T-helper 9 cell (primary cell): ENCODE measurements at places on chromosomes 2 and 18.

DNA sequence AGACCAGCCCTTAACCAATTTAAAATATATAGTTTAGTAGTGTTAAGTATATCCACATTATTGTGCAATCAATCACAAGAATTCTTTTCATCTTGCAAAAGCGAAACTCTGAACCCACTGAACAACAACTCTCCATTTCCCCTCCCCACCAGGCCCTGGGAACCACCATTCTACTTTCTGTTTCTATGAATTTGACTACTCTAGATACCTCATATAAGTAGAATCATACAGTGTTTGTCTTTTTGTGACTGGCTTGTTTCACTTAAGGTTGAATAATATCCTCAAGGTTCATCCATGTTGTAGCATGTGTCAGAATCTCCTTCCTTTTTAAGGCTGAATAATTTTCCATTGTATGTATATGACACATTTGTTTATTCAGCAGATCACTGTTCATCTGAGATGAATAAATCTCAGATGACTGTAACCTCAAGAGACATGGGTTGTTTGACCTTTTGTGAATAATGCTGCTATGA is 8.1 kb upstream of the SOS1 start:
- DNase-seq: no peak

DNA sequence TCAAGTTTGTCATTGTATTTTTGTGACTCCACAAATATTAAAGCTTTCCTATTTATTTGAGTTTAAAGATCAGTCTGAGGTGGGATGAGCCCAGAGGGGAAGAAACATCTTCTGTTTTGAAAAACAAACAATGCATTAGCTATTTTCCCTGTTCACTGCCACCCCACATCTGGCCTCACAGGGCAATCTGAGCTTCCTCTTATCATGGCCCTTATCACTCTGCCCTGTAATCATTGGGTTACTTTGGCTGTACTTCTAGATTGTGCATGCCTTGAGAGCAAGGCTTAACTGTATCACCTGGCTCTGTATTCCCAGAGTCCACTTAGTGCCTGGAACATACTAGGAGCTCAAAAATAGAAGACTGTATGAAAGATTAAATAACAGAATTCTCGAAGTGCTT is 241.6 kb upstream of the NT5C1B start:
- DNase-seq: no peak

GRCh38 chr2:80403081-80403480 is 98.5 kb upstream of the LRRTM1 start:
- no peak for DNase-seq

DNA sequence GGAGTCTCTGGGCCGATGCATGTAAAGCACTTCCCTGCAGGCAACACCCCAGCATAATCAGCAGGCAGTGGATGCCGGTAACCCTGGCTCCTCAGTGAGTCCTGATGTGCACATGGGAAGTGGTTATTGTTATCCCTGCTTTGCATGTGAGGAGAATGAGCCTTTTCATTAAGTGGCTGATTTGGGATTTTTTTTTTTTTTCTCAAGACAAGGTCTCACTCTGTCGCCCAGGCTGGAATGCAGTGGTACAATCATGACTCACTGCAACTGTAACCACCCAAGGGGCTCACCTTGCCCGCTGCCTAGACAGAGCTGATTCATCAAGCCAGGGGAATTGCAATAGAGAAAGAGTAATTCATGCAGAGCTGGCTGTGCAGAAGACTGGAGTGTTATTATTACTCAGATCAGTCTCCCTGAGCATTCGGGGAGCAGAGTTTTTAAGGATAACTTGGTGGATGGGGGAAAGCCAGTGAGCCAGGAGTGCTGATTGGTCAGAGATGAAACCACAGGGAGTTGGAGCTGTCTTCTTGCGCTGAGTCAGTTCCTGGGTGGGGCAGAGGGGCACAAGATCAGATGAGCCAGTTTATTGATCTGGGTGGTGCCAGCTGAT is 95.4 kb downstream of the SOCS6 start:
- DNase-seq: no peak

- no peak for DNase-seq
These were observed 133.4 kb downstream of the INSIG2 start for GRCh38 chr2:118221536-118222272.

- no peak for DNase-seq
These were observed 134.1 kb upstream of the LGALSL start for GRCh38 chr2:64319896-64320295.

DNA sequence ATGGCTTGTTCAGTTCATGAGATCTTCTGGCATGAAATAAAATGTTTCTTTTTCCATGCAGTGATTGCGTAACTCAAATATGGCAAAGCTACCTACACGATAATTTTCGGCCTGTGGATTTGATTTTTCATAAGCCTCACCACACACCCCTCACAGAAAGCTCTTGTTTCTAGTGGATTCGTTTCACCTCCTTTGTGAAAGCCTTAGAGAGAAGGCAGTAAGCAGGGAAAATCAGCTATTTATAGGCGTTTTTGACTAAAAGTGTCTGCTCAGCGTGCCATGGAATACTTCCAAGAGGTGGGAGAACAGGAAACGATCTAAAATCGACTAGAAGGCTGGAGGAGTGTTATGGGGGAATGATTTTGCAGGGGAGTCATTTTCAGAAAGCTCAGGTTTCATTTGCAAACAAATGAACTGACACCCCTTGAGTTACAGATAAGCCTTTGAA is 417.9 kb downstream of the TGIF1 start:
- DNase-seq: no peak

DNA sequence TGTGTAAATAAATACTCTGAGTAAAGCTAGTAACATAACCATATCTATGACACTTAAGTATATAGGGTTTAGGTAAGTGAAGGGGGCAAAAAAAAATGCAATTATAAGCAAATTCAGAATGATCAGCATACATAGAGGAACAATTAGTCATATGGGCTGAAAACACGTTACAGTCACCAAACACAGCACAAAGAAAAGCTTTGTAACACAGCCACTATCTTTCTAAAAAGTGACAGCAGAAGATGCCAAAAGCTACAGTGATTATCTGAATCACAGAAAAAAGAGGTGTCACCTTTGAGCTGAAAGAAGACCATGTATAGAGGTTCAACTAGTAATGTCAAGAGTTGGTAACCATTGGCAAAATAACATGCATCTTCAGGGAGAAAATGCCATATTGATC is 115.5 kb downstream of the ERBB4 start:
- no peak for DNase-seq

GRCh38 chr18:25298853-25299274 is 53.1 kb downstream of the ZNF521 start:
- no peak for DNase-seq

DNA sequence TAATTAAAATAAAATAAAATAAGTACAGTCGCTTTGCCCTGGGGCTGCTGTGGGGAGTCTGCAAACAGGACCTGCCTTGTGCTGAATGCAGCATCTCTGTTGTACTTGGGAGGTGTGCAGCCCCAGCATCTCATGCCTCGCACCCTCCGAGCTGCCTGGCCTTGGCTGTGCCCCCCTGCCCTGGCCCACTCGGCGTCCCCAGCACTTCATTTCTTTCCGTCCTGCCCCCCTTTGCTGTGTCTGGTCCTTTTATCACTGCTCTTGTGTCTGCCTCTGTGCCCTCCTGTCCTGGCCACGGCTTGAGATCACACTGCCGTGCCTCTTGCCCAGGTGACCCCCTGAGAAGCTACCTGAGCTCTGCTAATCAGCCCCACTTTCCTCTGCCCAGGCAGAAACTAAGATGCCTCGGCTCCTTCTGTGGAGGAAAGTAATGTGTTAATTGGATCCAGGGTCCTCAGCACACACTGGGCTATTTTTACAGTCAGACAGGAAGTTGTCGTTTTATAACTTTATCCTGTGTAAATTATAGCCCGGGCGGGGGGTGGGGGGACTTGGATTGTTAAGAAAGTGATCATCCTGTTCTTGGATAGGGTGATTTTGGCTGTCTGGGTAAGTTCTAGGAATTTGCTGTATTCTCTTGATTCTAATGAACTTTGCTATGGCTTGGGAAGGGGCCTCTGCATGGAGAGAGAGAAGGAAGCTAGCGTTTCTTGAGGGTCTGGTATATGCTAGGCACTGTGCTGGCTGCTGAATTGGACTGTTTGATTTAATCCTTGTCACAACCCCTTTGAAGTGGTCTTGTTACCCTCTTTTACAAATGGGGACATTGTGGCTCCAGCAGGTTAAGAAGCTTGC is 69.4 kb downstream of the AGAP1 start:
- DNase-seq: no peak

DNA sequence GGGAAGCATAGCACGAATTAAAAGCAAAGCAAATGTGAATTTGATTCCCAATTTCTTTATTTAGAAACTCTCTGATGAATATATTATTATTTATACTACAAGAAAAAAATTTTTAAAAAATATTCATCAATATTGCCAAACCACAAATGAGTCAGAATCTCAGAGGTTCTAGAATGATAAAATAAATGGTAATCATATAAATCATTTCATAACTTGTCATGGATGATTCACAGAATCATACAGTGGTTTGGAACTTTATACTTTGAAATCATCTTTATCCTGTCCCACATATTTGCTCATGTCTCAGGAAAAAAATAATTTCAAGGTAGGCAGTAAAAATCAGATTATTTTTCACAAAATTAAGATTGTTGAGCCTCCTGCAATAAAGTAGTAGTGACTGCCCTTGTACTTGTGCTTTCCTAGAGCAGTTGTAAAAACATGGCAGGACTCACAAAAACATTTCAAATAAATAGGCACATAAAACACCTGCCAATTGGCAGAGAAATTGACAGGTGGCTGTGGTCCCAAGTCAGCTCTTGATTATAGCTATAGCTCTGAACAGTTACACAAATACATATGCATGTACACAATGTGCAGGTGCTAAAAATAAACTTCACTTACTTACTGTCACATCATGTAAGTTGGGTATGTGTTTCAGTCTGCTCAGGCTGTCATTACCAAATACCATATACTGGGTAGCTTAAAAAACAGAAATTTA is 273.9 kb upstream of the SESTD1 start:
- DNase-seq: no peak

DNA sequence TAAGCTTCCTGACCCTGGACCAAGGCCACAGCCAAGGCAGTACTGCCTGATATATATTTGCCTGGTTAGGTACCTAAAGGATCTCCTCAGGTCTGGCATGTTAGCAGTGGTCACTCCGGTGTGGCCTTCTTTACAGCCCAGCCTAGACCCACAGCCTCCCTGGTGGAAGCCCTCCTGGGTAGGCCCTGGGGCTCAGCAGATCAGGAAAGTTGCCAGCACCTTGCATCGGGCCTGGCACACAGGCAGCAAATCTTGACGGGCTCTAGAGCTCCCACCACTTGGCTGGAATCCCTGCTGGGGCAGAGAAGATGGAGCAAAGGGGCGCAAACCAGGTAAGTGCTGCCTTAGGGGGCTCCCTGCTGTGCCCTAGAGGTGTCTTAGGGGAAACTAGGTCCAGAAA is 40.9 kb upstream of the ATP6V1B1 start:
- no peak for DNase-seq

DNA sequence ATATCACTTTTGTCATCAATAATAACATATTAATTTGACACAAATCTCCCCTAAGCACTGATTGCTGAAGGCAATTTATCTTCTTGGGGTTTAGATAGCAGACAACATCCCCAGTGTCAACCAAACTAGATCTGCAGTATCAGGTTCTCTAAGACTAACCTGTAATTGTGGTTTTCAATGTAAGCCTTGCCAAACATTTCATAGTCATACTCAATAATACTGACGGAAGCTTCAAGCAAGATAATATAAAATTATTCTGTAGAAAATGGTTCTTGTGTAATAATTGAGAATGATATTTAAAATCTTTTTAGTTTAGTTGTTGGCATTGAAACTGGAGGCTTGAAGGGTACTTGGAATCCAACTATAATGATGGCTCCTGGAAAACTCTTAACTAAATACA is 186.3 kb downstream of the RIT2 start:
- DNase-seq: no peak

- DNase-seq: no peak
These were observed 246.4 kb downstream of the CDH20 start for GRCh38 chr18:61579581-61579980.
